Hematopoietic multipotent progenitor cell treated with erythropoietin and hydrocortisone succinate and interleukin-3 and kit ligand, for 4 days (in vitro differentiated cells): ENCODE measurements at places on chromosomes 4 and X.

GRCh38 chr4:155907556-155907955, 4.1 kb downstream of the TDO2 start:
- DNase-seq: no peak

DNA sequence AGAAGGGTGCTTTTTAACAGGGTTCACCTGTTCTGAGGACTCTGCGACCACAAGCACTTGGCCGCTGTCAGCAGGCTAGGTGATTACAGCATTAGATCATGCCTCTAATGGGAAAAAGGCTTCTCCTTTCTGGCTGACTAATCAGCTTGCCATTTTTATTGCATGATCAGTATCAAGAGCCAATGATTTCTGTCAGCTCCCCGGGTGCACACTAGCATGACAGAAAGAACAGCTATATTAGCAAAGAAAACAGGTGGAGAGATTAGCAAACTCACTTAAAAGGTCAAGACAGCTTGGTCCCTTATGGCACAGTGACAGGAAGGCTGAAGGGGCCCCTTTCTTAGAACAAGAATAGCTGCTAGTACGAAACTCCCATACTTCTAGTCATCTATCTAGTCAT, 170.0 kb downstream of the SMIM20 start:
- DNase-seq: no peak

DNA sequence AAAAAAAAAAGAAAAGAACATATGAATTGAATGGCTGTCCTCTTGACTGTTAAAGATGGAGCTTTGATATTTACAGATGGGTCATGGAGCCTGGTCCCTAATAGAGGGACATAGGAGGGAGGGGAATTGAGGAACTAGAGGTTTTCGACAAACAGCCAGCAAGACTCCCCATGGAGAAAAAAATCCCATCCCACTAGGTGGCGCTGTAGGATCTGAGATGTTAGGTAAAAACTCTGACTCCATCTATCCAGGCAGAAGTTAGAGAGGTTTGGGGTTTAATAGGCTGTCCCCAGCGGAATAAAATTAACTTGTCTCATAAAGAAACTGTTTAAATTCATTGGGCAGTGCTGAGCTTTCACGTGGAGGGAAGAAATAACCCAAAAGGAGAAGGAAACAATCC, 45.9 kb downstream of the HMGB2 start:
- DNase-seq: peak; percentile 97

DNA sequence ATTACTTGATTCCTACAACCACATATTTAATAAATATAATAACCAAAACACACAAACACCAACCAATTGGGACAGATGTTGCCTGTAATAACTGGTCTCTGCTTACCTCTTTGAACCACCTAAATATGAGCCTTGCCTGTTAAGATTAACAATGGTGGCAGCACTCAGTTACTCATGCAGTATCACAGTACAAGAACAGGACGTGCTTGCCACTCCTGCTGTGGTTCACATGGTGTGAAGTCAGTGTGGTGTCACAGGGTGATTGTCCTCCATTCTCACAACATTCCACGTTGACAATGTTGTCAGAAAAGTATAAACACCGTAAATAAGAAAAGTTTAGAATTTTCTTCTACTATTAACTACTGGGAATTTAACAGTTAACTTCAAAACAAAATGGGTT, 365.0 kb downstream of the PPP3CA start:
- DNase-seq: no peak

DNA sequence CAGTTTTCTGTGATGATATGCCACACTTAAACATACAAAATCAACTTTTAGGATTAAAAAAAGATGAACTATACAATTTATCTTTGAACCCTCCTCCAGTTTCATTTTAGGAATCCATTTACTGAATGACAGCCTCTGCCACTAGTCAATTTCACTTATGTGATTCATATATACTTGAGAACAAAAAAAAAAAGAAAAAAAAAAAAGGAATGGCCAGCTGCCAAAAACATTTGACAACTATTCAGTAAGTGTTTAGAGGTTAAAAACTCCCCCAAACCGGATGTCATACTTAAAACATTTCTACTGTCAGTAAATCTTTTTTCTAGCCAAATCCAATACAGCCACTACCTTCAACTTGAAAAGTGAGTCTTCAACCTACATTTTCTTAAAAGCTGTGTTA, 266.7 kb upstream of the MAGEB2 start:
- no peak for DNase-seq

DNA sequence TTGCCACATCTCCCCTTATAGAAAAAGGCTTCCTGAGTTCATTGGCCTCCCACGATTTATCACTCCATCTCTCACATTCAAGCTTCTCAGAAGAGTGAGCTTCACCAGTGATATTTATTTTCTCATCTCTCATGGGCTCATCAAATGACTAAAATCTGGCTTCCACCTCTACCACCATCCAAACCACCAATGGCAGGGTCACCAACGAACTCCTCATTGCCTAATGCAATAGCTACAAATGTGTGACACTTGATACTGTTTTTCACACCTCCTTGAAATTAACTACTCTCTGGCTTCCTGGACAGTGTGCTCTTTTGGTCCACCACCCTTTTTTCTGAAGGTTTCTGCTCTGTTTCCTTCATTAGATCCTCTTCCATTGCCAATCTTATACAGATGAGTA, 129.0 kb downstream of the SH2D1A start:
- DNase-seq: no peak

- no peak for DNase-seq
Measured at GRCh38 chr4:75566911-75567310, 11.0 kb downstream of the ODAPH start.

- DNase-seq: no peak
Measured at GRCh38 chr4:5941601-5942000, 48.7 kb upstream of the CRMP1 start.

DNA sequence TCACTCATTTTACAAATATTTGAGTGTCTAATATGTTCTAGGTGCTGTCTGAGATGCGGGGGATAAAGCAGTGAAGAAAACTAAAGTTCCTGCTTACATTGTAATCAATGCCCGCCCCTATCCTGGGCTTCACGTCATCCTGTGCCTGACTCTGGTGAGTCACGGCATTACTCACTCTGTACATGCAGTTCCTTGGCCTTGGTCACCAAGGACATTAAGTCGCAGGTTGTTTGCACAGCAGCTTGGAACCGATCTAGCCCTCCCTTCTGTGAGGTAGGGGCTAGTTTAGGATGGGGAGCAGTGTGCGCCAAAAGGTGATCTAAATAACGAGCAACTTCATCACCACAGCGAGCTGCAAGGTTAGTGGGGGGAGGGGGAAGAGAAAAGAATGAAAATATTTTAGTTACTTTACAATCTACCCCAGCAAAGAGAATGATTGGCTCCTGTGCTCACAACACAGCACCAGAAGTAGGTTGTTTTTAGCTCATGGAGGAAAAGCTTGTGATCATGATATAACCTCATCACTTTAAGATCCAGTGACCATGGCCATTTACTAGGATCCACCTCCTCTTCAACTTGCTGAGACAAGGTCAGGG, 48.0 kb upstream of the HDAC8 start:
- DNase-seq: no peak

DNA sequence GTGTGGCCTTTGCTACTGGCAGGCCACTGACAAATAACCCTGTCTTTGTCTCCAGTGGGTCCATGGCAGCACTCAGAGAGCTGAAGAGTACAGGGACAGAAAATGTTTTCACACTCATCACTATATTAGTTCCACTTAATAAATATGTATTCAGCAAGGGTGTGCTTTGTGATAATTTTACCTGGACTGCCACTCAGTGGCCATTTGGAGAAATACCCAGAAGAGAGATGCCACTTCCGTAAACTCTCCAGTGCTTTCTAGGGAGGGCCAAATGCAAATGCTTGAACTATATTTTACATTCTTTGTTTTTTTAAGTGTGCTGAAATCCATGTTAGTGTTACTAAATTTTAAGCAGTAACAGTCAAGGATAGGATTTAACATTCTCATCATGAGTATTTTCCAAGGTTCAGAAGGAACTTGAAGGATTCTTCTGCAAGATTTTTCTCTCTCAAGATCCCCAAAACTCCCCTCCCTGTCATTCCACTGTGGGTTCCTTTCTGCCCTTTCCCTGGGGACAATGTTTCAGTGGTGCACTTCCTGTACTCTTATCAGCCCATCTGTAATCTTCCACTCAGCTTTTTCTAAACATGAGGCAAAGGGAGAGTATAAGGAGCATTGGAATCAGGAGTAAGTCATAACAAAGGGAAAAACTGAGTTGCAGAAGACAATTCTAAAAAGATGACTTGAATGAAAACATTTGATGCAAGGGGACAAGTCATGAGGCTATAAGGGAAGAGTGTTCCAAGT, 46.0 kb downstream of the TFDP3 start:
- DNase-seq: peak; percentile 54

DNA sequence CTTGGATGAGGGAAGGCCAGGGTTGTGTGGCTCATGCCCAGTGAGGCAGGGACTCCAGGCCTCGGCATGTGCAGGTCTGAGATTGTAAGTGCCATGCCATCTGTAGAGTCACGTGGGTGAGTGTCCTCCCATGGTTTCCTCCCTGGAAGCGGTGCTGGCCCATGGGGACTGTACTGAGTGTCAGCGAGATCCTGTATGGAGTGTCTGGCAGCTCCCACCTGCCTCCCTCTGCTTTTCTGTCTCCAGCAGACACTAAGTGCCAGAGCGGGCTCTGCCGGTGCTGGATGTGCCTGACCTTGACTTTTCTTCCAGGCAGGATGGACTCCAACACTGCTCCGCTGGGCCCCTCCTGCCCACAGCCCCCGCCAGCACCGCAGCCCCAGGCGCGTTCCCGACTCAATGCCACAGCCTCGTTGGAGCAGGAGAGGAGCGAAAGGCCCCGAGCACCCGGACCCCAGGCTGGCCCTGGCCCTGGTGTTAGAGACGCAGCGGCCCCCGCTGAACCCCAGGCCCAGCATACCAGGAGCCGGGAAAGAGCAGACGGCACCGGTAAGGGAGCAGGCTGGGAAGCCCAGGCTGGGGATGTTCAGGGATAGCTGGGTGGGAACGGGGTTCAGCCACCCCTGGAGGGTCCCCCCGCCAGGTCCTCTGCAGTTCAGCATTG, 7.6 kb downstream of the WFS1 start:
- DNase-seq: no peak

DNA sequence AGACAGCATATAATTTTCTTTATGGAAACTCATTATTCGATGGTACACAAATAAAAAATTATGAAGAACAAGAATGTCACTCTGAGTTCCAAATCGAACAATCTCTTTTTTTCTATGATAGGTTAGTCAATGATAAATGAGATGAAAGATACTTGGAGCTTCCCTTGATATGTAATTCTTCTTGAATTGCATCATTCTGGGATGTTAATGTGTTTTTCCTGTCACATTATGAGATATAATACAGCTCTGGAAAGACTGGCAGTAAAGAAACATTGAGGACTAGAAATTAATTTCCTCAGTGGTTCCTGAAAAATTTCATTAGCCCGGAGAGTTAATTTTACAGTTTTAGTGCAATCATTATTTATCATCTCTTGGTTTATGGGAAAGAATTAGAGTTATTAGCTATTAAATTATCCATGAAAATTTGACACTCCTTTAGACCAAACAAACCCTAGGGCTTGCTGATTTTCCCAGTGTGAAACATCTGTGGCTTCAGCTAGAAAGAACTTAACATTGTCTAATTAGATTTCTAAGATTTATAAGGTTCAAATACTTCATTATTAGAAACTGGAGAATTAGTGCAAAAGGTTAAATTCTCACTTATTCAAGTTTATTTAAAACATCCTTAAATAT, 1546.6 kb upstream of the TENM3 start:
- DNase-seq: no peak

- no peak for DNase-seq
Measured at GRCh38 chrX:150525061-150525919, 43.1 kb upstream of the MTM1 start.

- no peak for DNase-seq
Measured at GRCh38 chrX:154818916-154819770, 13.9 kb upstream of the MPP1 start.

DNA sequence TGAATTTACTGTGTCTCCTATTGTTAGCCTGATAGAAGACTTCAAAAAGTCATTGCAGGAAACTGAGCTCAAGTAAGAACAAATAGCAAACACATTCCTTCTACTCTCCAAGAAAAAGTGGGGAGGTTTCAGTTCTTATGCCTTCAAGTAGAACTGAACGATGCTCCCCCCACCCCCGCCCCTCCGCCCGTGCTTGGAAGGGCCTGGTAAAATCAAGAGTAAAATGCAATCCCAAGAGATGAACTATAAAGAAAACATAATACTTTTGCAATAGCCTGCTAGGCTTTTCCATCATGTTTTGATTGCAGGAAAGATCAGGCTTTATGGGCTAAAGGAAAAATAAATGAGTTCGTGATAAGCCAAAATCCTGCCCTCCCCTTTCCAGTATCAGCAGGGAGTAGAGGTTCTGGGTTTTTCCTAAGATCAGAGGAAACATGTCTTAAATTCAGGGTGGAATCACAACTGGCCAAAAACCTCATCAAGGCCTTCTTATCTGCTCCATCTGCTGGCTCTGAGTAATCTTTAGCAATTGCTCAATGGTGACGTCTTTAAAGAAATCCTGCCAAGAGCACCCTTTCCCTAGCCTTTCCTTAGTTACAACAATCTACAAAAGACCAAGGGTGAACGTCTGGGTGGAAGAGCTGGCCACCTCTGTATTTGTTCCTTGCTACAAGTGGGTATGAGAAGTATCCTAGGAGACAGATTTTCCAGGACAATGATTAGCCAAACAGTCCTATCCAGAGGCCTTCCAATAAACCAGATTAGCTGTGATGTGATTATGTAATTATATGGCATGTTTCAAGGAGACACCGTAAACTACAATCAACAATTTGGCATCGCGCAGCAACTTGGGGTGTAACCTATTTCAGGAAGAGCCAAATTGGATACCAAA, 66.3 kb upstream of the FAM9C start:
- DNase-seq: peak; percentile 49

DNA sequence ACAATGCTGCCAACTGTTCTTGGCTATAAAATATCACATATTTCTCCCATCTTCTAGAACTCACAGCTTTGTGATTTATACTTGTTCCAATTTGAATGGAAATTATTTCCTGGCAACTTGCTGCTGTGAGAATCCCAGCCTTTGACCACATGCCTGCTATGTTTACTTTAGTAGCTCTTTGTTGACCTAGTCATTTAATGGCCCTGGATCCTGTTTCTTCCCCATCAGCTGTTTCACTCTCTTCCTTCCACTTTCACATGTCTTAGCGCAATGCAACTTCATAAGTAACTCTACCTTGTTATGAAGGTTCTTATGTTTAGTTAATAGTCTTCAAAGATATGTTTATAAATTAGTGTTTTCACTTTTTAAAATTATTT, 1973.6 kb upstream of the AGA start:
- no peak for DNase-seq

DNA sequence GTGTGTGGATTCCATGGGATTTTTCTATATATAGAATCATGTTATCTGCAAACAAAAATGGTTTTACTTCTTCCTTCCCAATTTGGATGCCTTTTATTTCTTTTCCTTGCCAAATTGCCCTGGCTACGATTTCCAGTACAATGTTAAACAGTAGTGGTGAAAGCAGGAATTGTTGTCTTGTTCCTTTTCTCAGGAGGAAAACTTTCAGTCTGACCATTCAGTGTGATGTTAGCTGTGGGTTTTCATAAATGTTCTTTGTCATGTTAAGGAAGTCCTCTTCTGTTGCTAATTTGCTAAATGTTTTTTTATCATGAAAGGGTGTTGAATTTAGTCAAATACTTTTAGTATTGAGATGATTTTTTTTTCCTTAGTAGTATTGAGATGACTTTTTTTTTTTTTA, 10.9 kb downstream of the SAP30 start:
- DNase-seq: no peak

- DNase-seq: no peak
Measured at GRCh38 chrX:340121-340520, 21.5 kb upstream of the GTPBP6 start.
